ENCODE measurements at places on chromosomes 11 and 22.

DNA sequence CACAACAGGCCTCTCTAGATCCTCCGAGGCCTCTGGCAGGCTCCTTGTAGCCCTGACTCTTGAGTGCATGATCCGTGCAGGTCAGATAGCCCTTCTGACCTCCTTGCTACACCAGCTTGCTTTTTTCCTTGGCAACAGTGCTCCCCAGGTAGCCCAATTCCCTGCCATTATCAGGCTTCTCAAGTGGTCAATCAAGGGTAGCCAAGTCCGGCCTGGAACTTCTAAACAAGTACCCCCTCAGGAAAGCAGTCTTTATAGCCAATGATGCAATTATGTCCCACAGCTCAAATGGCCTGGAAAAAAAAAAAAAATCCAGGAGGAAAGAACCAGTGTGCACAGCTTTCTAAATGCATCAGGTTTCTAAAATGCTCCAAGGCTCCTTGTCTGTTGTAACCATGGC, 59.8 kb downstream of the TENM4 start:
- no peak for DNase-seq

DNA sequence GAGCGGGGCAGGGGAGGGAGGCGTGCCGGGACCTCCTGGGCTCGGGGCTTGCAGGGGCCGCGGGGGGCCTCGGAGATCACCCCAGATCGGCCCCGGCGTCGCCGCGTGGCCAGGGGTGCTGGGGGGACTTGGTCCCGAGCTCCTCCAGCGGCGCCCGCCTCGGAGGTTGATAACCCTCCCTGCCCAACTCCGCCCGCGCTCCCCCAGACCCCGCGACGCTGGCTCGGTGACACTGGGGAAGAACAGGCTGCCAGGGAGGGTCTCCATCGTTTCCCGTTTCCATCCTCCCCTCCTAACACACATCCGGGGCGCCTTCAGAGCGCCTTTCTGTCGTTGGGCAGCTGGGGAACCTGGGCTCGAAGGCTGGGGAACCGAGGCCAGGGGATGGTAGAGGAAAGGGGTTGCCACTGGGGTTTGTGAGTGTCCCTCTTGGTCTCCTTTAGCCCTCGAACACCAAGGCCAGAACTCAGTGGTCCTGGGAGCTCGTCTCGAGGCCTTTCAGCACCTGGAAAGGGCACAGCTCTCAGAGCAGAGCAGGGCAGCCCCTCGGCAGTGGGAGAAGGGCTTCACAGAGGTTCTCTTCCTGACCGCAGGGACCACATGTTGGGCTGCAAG, 431 bp downstream of the SLC37A2 start:
- DNase-seq = no peak

DNA sequence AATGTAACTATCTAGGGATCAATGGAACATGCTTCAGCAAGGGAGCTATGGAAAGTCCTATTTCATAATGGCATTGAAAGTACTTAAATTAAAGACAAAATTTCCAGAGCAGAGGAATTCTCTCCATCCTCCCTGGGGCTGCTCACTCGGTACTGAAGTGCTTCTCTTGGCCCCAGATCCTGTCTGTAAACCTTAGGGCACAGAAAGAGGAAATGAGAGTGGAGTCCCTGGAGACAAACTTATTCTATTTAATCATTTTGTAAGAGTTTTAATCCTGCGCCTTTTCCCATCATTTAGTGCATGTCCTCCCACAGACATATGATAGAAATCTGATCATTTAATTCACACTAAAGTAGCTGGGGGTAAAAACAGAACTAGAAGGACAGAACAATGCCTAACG, 20.9 kb upstream of the PAMR1 start:
- no peak for DNase-seq

GRCh38 chr11:79440571-79441460, at the start of gene TENM4:
Gene TENM4 (minus strand): TSS chr11:79441030. CDS start chr11:79069944, 371,086 bp downstream.
- DNase-seq = no peak

- DNase-seq = no peak
Measured at GRCh38 chr11:66076561-66076960, 6.5 kb downstream of the PACS1 start.

- no peak for DNase-seq
Measured at GRCh38 chr22:29336751-29337490, 21.4 kb upstream of the RASL10A start.

GRCh38 chr11:34358728-34359547, 1.1 kb upstream of the ABTB2 start:
- peak; percentile 63 for DNase-seq

GRCh38 chr11:94111660-94112059, 17.0 kb upstream of the PANX1 start:
- DNase-seq = no peak

- no peak for DNase-seq
Measured at GRCh38 chr11:83736684-83737083, 450.5 kb upstream of the CCDC90B start.

DNA sequence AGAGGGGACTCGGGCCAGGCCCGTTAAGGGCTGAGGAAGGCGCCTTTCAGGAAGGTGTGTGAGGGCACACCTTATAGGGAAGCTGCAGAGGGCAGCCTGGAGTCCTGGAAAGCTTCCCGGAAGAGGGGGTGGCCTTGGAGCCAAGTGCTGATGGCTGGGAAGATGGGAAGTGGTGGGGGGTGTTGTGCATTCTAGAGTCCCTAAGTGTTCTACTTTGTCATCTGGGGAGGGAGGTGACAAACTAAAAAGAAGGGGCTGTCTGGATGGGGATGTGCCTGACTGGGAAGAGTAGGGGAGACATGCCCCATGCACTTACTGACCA, 6.8 kb downstream of the ZDHHC8 start:
- DNase-seq = no peak
